Breast epithelium (tissue), 4 donors: ENCODE measurements at places on chromosomes 1 and 21.

DNA sequence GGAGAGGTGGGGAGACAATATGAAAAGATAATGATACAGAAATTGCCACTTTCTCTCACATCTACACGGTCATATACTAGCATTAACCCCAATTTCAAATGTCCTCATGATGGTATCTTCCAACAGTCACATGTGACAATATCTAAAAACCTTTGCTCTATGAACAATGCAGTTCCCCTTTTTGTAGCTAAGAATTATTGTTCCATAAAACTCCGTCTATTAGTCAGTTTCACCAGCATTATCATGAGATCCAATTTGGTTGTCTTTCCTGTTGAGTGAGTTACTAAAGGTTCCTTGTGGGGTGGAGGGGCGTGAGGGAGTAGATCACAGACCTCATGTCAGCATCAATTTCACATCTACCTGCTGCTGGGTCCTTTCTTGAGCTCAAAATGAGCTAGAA, 1.7 kb downstream of the TIAM1 start:
- no peak for DNase-seq

- no peak for DNase-seq
Measured at GRCh38 chr21:37060296-37060695, 12.6 kb downstream of the PIGP start.

- no peak for DNase-seq
Measured at GRCh38 chr1:70227439-70227838, 6.3 kb downstream of the SRSF11 start.

DNA sequence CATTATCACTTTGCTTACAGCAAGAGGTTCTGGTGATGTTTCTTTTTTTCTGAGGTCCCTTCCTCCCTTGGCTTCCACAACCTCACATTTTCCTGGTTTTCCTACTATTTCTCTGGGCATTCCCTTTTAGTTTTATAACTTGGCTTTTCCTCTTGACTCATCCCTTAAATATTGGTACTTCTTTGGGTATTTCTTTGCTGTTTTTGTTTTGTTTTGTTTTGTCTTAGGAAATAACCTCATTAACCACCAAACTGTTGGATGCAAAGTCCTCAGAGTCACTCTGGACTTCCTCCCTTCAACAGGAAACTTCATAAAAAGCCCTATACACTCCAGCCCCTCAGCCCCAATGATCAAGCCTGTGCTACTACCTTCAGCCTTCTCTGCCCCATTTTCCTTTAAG, 211.1 kb downstream of the DUSP10 start:
- no peak for DNase-seq

DNA sequence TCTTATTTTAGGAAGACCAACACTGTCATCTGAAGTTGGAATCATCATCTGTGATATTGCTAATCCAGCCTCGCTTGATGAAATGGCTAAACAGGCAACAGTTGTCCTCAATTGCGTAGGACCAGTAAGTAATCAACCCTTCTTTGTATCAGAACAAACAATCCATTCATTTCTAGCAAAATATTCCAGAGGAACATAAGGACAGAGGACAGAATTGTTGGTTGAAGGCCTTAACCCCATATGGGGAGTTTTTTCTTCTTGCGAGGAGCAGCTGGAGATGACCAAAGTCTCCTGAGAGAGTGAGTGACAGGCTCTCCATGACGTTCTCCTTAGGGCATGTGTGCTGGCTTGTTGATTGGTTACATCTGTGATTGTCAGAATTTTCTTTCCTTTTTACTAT, 2.7 kb downstream of the SCCPDH start:
- DNase-seq = no peak
